Umbilical cord (tissue), 2 donors: ENCODE measurements at places on chromosomes 2 and 18. TPM values are rescaled to one million over a fixed set of nuclear protein-coding genes. Genes with fewer than 3 reads are reported as not detected.

Gene ALPI
- 2.9 TPM for total RNA-seq

Gene SLC16A14
- total RNA-seq, result 1.7 TPM

Gene SERPINB3
- total RNA-seq, result 0.96 TPM

Gene CDH19
- 6.7 TPM for total RNA-seq

Gene SKA1
- total RNA-seq, result 2.9 TPM
